ENCODE measurements at places on chromosomes 3 and 15.

DNA sequence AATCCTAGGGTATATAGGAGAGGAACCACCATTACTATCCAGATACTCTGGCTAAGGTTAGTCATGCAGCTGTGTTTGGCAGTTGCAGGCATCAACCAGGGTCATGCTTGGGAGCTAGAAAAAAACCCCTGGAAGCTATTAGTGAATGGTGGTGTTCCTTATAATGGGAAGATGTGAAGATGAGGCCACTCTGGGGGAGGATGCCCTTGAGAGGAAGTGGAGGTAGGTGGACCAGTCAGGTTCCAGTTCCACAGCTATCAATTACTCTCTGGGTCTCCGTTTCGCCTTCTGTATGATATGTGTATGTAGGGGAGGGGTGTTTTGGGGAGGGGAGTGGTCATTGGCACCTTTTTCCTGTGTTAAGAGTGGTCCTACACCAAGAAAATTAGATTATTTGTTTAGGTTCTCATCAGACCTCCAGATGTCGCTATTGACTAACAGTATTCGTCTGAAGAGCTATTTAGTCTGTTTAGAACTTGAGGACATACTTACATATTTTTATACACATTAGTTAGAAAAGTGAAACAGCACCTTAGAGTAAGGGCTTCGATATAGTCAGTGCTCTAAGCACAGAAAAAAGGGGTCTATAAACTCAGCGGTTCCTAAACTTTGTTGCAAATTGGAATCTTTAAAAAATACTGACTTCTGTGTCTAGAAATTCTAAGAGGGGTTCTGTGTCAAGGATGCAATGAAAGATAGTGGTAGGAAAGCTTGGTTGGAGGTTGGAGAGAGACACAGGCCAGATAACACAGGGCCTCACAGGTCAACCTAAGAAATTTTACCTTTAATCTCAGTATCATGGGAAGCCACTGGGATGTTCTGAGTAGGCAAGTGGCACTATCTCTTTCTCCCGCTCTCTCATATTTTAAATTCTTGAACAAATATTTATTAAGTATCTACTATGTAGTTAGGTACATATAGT lies 9.1 kb upstream of the HPS3 start:
- peak; percentile 84 for DNase-seq

DNA sequence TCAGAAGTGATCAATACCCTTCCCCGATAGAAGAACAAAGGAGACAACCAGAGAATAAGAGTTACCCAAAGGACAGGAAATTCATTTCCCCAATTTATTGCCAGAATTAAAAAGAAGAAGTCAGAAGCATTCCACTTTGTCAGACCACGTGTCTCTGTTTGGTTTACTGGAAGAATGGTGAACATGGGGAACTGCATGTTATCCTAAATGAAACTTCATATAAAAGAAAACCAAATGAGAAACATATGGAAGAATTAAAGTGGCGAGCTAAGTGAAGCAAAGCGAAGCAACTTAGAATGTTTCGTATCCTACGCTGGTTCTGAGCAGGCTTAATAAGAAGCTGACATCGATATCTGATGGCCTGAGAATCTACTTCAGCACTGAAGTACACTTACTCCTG lies 190.7 kb downstream of the MAGI1 start:
- DNase-seq, result no peak

DNA sequence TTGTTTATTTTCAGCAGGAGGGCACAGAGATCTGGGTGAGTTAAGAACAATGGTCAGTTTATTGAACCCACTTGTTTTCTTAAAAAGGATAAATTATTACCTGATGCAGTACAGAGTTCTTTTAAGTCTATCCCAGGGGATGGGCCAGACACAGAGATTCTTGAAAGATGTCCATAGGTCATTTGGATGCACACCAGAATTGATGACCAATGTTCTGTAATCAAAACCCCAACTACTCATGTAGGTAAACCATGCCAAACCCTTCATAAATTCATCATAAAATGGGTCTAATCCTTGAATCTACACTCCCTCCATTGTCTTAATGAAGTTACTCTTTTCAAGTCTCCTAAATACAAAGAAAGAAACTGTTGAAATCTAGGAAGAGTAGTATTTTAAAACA lies 273.0 kb upstream of the COL8A1 start:
- DNase-seq, result no peak

- DNase-seq, result no peak
Observed at GRCh38 chr3:156631323-156631722, 43.1 kb upstream of the TIPARP start.

DNA sequence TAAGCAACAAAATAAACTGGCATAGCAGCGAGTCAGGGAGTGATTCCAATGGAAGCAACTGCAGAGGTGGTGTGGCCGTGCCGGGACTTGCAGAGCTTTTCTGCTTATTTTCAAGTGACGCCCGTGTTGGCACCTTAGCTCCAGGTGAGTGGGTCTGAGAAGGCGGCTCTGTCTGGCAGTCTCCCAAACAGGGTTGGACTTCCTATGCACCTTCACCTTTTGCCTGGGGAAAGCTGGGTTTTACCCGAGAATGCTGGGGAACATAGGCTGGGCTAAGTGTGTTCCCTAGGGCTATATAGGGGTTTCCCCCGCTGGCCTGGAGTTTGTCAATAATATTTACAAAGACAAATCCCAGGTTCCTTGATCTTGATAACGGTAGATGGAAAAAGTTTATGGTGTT lies 179.9 kb upstream of the TBL1XR1 start:
- no peak for DNase-seq

- peak; percentile 4 for DNase-seq
Observed at GRCh38 chr3:78048698-78049097, 1008.8 kb downstream of the ROBO2 start.

DNA sequence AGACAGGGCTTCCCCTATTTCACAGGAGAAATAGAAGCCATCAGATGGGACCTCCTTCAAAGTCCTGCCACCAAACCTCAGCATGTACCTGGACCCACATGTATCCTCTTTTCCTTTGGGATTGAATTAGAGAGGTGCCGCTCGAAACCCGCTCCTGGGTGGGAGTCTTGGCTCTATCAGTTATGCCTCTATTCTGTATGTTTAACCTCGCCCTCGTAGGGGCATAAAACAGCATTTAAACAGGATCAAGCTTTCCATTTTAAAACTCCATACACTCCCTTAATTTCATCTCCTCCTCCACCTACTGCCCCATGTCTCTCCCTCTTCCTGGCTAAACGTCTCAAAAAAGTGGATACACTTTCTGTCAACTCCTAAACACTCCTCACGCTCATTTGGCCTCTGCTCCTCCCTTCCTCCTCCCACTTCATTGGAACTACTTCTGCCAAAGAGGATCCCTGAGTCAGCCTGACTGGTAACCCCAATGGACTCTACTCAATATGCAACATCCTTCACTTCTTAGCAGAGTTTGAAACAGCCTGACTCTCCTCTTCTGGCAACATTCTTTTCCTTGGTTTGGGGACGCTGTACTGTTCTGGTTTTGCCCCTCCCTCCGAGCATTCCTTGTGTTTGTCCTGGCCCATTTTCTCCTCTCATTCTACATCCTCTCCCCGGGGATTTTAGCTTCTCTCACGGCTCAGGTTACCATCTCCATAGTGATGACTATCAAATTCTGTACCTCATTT lies 23.0 kb upstream of the MUC20 start:
- no peak for DNase-seq

All from dermis blood vessel endothelial cell (primary cell).